Activated T-helper 1 cell treated with anti-CD3 and anti-CD28 coated beads, Interleukin-2, amount 50 U/mL, for 16 hours (primary cell): ENCODE measurements at places on chromosomes 4 and X.

GRCh38 chr4:81724925-81725329, 253.2 kb upstream of the RASGEF1B start:
- DNase-seq: peak; percentile 24

DNA sequence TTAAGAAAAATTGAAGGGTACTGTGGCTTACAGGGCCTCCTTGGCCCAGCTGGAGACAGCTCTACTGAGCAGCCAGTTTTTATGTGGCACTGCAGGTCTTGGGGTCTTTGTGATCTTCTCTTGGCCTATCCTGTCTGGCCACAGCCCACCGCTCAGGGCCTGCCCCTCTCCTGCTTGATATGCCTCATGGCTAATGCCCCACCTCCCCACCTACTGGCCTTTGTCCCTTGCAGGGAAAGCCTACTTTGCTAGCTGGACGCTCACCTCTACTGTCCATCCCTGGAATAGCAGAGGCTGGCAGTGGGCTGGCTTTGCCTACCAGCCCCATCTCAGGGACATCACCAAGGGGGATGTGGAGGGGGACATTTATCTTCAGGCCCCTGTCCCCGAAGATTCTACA, 134.1 kb downstream of the PJA1 start:
- DNase-seq: no peak

DNA sequence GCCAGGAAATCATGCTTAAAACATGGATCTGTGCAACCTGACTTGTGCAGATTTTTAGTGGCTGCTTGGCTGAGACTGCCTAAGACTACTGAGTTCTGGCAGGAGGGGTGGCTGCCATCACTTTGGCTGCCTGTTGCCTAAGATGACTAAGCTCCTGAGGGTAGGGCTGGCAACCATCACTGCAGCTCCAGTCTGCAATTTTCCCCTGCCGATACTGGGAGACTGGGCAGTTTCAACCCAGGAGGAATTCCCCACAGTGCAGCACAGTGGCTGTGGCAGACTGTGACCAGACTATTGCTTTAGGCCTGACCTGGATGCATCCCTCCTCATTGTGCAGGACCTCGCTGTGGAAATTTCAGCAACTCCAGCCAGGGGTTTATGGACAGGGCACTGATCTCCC, 544.9 kb downstream of the ANKRD50 start:
- no peak for DNase-seq

- DNase-seq: no peak
Observed at GRCh38 chr4:188109157-188109755, at the start of gene TRIML2. TRIML2 (minus strand) TSS chr4:188109603; CDS start chr4:188105368, 4,235 bp downstream.

DNA sequence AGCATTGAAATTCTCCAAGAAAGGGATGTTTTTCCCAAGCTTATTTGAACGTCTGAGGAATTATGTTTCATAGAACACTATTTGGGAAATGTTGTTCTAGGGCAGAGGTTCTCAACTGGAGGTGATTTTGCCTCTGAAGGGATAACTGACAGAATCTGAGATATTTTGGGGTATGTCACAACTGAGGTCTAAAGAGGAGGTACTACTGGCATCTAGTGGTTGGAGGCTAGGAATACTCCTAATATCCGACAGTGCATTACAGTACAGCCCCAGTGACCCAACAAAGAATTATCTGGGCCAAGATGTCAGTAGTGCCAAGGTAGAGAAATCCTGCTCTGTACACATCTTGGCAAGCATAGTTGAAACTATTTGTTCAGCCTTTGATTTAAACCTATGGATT, 6.4 kb downstream of the HSPA4L start:
- no peak for DNase-seq

GRCh38 chrX:108271397-108271787, 166.8 kb downstream of the COL4A6 start:
- no peak for DNase-seq

GRCh38 chr4:72449705-72450104, 119.3 kb downstream of the ADAMTS3 start:
- DNase-seq: no peak

GRCh38 chr4:69717778-69718177, 42.6 kb downstream of the SULT1B1 start:
- DNase-seq: no peak

GRCh38 chr4:5126231-5126630, 75.0 kb downstream of the STK32B start:
- no peak for DNase-seq

GRCh38 chrX:30835373-30835772, 53.7 kb downstream of the TAB3 start:
- DNase-seq: no peak

- DNase-seq: no peak
Observed at GRCh38 chr4:186778134-186778533, 54.5 kb upstream of the FAT1 start.

DNA sequence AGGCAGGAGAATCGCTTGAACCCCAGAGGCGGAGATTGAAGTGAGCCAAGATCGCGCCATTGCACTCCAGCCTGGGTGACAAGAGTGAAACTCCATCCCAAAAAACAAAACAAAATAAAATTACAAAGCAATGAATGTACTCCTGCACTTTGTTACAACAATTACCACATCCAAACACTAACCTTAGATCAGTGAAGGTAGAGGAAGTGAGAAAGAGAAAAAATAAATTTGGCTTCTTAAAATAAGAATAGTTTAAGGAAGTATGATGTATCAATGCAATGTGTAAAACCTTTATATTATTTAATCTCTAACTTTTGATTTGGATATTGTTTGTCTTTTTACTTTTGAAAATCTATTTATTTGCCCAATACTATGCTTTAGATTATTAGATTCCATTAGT, 21.7 kb upstream of the CSN1S1 start:
- no peak for DNase-seq

DNA sequence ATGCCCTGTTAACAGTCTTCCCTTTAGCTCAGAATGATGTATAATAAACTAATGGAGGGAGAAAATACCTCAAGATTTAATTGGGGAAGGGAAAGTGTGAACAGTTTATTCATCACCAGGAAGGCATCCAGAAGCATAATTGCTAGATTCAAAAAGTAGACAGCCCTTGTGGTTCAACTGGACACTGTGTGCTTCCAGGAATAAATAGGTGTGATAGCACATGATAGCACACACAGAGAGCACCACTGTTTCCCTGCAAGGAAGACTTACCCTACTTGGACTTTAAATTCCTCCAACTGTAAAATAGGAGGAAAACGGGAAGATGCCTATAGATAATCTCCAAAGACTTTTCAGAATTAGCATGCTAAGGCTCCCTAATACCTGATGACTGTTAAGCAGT, 27.8 kb downstream of the SLC39A8 start:
- no peak for DNase-seq

DNA sequence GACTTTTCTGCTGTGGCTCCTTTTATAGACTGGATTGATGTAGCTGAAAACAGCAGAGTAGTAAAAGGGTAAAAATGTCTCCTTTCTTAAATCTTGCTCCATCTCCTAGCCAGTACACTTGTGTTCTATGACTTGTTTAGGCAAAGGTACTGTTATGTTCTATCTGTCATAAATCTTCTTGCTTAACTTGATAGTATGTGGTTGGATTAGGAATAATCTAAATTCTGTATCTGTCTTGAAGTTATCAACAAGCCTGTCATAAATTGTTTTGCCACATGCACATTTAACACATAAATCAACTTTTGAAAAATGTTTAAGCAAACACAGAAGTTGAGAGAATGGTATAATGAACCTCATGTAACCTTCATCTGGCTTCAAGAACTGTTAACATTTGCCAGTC, 157.0 kb downstream of the FRAS1 start:
- no peak for DNase-seq

- DNase-seq: no peak
Observed at GRCh38 chr4:1245481-1246051, 3.4 kb downstream of the CTBP1 start.

- DNase-seq: no peak
Observed at GRCh38 chr4:1627417-1628313, 56.4 kb downstream of the FAM53A start.
